ENCODE measurements at places on chromosomes 1 and 21.
A peak's percentile ranks its signal among the peaks of the same experiment; 100 is the strongest.

DNA sequence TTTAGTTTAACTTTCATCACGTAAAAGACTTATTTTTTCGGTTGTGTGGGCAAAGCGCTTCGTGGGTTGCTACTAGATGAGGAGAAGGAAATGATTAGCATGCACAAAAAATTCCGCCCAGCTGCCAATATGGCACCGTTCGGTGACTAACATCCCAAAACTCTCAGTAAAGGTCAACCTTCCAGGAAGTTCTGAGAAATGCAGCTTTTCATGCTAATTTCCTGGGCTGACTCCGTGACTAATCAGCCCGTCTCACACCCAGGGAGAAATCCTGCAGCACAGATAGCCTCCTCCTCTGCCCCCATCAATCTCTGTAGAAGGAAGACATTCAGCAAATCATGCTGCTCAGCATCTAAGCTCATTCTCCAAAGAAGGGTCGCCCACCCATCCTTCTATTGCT lies 34.1 kb downstream of the TMCO4 start:
- DNase-seq = no peak

DNA sequence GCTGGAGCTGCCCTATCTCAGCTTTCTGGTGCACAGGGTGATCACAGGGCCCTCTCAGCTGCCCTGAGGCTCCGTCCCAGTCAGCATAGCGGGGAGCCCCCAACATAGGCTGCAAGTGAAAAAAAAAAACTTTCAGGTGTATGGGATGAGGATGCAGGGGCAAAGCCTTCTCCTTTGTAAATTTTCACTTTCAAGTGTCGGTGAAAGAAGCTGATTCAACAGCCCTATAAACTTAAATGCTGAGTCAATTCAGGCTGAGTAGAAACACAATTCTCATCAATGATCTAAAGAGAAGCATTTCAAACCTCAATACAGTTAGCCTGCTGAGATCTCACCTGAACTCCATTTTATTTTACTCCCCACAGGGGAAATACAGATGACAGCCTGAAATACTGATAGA lies 171.2 kb downstream of the SEC16B start:
- DNase-seq = no peak

DNA sequence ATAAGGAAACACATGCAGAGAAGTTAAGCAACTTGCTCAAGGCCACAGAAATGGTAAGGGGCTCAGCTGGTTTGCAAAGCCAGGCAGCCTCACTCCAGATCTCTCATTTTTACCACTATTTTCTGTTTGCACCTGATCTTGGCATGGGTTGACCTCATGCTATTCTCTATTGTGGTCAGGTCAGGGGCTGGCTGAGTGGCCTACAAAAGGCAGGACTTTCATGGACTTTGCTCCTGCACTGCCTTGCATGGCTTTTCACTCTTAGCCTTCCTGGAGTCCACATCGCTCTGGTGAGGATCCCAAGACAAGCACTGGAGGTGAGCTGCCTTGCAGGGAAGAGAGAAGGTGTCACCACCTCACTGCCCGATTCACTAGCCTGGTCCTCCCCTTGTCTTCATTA lies 56.8 kb upstream of the CSF3R start:
- no peak for DNase-seq

GRCh38 chr1:53395671-53396215 lies 63.5 kb upstream of the DMRTB1 start:
- DNase-seq = no peak

DNA sequence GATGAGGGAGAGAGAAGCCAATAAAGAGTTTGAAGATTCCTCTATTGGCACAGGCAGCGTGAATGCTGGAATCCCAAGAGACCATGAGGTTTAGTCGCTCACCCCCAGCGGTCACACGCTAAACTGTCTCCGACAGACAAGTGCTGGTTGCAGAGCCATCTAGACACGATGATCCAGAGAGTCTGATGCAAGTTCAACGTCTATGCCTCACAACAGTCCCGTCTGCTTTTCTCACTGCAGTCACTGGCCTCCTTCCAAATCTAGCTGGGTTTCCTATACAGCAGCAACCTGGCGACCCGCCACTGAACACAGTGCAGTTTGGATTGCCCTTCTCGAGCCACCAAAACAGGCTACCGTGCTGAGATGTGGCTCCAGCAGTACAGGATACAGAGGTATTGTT lies 98.6 kb upstream of the KRTAP19-8 start:
- DNase-seq = peak; percentile 58

- DNase-seq = no peak
Measured at GRCh38 chr1:118300808-118301207, 115.8 kb upstream of the SPAG17 start.

GRCh38 chr21:25790122-25790877 lies 55.5 kb downstream of the GABPA start:
- DNase-seq = no peak
